ACHN (cell line): ENCODE measurements at places on chromosomes 5 and 9.

- DNase-seq, result no peak
Observed at GRCh38 chr5:18357486-18357885, 723.2 kb downstream of the TAF11L14 start.

DNA sequence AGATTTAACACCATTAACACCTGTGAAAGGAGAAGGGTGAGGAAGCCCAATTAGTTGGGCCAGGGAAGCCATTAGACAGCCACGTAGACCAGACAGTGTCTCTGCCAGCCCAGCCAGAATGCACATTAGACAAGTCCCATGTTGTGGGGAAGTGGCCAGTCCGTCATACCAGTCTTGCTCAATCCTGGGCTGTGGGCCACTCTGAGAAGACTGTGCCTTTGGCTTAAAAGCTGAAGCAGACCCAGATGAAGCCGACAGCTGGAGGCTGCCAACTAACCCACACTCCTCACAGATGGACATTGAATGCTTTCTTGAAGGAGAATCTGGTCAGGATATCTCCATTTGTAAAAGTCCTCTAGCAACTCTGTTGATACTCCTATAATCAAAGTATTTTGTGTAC, 128.5 kb downstream of the CHSY3 start:
- DNase-seq, result no peak

- peak; percentile 1 for DNase-seq
Observed at GRCh38 chr9:132069046-132069898, 10.4 kb downstream of the MED27 start.

DNA sequence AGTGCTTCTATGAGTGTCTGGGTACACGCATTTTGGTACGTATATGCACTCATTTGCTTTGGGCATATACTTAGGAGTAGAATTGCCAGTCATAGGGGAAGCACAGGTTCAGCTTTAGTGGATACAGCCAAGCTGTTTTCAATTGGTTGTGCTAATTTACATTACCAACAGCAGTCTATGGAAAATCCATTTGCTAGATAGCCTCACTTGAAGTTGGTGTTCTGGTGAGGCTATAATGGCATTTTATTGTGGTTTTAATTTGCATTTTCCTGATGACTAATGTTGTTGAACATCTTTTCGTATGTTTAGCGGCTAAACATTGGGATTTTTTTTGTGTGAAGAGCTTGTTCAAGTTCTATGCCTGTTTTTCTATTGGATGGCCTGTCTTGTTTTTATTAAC, 76.8 kb upstream of the ANKH start:
- no peak for DNase-seq

GRCh38 chr5:168612996-168613395, 33.8 kb upstream of the PANK3 start:
- no peak for DNase-seq

DNA sequence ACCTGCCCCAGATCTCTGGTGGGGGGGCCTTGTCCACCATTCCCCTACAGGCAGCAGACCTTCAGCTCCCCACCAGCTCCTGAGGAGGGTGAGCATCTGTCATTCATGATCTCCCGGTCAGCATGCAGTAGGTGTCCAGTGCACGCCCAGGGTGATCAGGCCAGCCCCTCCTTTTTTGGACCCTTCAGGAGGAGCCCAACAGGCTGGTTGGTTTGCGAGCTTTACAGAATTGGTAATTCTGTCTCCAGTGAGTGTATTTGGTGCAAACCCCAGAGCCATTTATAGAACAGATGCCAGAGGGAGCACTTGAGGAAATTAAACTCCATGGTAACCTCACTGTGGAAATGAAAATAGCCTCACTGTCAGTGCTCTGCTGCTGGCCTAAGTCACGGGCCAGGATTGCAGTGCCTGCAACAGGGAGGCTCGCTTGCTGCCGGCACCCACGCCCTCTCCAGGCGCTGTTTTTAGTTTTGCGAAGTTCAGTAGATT, 23.4 kb downstream of the WNK2 start:
- DNase-seq, result no peak

GRCh38 chr9:12717907-12718306, 24.7 kb downstream of the TYRP1 start:
- DNase-seq, result no peak

- no peak for DNase-seq
Observed at GRCh38 chr5:58317808-58318207, 142.1 kb downstream of the PLK2 start.

DNA sequence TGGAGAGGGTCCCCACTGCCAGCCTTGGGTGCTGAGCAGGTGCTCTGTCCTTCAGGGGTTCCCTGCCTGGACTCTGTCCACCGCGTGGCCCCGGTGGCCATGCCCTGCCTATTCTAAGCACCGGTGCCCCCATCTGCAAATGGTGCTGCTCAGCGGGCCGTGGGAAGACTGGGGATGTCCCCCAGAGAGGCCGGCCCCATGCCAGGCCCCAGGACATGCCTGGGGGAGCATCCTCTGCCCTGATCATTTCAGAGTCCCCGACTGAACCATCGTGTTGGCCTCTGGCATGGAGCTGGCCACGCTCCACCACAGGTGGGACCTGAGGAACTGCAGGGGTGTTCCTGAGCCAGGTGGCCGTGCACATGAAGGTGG, 64.7 kb downstream of the RXRA start:
- DNase-seq, result no peak

DNA sequence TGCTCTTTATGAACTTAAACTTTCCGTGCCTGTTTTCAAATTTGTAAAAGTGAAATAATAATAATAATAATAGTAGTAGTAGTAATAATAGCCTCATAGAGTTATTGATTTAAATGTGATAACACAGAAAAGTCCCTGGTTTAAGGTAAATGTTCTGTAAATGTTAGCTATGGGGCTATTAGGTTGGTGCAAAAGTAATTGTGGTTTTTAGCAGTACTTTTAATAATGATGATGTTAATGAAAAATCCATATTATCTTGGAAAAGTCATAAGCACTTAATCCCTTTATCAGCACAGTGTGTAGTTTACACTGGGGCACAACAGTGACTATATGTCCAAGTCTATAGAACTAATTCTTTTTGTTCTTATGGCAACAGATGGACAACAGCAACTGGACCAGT, at the start of gene OR1Q1:
OR1Q1 (plus strand) TSS at position 377 of the 400 bp plus-strand sequence; CDS start at position 377, 0 bp downstream.
- no peak for DNase-seq

GRCh38 chr9:131334629-131335367, 45.3 kb downstream of the PLPP7 start:
- no peak for DNase-seq

DNA sequence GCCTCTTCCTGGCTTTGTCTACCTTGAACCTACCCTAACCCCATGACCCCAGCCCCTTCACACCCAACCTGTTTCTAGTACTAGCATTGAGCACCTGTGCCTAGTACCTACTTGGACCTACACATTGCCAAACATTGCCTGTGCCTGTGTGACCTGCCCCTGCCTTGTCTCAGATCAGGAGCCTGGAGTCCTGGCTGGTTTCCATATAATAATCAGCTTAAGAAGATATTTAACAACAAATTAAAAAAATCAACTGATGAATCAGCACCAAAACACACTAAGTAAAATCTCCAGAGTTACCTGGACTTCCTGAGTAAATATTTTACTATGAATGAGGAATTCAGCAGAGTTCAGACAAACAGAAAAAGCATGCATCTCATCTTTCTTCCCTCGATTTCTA, 17.7 kb downstream of the LPAR1 start:
- no peak for DNase-seq

DNA sequence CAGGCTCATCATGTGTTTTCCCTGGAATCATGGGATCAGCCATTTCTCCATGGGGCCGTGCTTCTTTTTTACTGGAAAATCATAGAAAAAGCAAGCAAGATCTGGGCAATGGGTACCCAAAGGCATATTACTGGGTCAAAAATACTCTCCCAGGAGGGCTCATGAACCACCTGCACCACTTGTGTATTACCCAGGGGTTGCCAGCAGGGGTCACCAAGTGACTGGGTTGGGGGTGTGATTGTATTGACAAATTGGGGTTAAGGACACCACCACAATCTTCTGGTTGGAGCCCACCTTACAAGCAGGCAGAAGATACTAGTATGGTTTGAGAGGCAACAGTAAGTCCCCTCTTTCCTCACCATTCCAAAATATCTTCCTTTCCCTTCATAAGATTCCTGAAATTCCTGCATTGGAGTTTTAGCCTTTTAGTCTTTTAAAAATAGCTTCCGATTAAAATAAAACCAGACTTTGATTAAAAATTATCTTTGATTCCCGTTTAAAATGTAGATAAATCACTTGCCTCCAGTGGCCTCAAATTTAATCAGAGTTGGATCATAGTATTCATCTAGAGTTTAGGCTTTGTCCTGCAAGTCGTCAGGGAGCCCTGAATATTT, 603.3 kb downstream of the KIF4B start:
- peak; percentile 40 for DNase-seq

DNA sequence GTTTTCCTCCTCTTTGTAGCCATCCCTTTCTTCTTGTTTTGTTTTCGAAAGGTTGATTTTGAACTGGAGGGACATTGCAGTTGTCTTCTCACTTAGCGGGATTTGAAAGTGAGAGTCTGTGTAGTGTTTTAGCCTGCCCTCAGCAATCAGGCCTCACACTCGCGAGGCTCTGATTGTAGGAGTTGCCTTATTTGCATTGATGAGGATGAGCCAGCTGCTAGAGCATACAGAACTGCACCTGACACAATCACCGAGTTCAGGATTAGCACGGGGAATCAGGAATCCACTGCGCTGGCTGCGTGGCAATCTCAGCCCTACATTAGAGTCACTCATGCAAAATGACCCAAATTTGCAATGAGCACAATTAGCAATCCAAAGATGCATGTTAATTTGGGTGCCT, 122.5 kb upstream of the TMEM161B start:
- no peak for DNase-seq
